ENCODE measurements at places on chromosomes 7 and 10. TPM values are rescaled to one million over a fixed set of nuclear protein-coding genes. Genes with fewer than 3 reads are reported as not detected.

DNA sequence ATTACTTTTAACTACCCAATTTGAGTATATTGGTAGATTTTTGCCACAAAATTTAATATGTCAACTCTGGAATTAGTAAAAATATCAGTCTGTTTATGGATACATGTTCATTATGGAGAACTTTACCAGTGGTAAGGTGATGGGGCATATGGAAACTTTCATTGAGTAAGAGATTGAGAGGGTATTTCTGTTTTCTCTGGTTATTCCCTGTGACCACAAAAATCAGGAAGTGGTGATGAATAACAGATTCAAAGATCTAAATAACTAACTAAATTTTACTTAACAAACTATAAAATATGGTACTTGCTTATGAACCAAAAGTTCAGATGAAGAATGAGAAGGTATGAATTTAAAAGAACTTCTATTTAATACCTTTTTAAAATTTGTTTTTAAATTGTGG is 22.1 kb upstream of the STEAP4 start:
- DNase-seq = no peak

DNA sequence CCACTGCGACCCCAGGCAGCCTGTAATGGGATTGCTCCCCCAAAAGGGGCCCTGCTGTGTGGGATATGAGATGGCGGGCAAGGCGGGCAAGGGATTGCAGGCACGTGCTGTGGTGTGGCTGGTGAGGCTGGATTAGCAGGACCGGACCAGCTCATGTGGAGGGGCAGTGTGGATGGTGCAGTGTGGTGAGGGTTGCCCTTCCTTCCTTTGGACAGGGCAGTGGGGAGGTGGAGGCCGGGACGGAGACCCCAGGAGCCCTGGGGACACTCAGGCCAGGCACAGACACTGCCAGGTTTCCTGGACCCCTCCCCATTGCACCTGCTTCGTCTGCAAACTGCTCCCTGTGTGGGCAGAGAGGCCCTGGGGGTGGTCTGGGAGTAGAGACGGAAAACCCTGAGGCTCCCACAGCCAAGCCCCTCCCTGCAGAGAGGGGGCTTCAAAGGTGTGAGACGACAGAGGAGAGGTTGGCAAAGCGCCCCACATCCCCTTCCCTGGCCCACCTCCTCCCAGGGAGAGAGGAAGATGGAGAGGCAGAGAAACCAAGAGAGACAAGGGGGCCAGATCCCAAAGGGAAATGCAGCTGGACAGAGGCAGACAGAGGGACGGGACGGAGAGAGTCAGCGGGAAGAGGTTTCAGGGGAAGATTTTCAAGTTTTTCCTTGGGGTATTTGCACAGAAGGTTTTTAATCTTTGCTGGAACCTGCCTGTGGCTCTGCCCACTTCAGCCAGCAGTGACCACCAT is 89.2 kb downstream of the MICALL2 start:
- DNase-seq = no peak

GRCh38 chr10:129982825-129983224 is 18.8 kb upstream of the EBF3 start:
- no peak for DNase-seq

DNA sequence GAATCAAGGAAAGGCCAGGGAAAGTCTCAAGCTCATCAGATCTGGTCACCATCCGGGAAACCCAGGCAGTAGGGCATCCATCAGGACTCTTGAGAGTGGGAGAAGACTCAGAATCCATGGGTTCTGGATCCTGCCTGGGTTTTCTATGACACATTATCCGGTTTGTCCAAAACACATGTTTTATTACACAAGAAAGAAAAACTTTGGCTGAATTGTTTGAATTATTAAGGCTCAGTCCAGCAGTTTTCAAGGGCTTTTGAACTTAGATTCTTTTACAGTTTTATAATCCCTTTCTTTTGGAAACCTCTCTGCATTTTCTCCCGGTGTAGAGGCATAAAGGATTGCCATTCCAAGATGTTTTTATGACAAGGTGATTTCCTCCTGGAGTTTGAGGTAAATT is 528.5 kb upstream of the MGMT start:
- DNase-seq = no peak

DNA sequence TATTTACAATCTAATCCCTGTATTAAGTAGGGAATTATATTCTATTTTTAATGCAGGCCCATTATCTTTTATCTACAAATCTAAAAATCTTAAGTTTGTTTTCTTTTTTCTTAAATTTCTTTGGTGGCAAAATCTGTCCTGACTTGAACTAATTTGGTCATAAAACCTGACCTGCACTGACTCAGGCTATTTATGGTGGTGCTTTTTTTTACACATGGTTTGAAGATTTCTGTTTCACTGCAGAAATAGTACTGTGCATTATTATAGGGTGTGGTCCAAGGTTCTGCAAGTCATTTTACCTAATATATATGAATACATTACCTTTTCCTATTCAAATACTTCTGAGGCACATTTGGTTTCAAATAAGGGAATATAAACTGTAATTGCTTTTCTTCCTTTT is 137.0 kb downstream of the CD36 start:
- no peak for DNase-seq

DNA sequence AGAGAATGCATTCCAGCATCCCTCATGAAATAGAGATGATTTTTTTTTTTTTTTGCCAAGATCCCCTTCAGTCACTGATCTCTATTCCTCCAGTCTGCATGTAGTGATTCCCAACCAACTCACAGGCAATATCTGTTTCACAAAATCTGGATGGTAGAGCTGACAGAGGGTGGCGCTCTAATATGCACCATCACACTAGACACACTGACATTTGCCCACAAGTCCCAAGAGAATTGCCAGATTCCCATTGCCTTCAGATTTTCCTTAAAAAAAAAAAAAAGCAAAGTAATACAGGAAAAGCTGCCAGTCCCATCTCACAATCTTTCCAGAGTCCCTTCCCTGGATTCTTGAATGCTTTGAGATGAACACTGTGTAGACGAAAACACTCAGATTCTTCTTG is 301.0 kb downstream of the SORCS1 start:
- DNase-seq = no peak

- no peak for DNase-seq
Measured at GRCh38 chr7:42456267-42456666, 219.3 kb upstream of the GLI3 start.

The CPA1 gene
- total RNA-seq = not detected

The PTF1A gene
- not detected for total RNA-seq

The TACR2 gene
- total RNA-seq = not detected

Data from left ventricle myocardium inferior (tissue), 1 donor.